ENCODE measurements at places on chromosomes 16 and 17.

DNA sequence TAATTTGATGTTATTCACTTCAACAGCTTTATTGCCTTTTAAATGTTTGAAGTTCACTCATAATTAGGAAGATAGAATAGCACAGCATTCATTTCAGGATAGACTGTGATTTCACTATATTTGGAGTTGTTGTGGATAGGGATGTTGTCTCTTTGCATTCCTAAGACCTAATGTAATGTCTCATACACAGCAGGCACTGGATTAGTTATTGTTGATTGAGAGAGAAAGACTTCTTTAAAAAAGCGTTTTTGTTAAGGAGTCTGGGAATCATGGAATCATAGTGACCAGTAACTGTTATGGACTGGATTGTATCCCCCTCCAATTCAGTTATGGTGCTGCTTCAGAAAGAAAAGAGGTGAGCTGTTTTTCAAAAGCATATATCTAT is 122.0 kb downstream of the USP22 start:
- DNase-seq: no peak

DNA sequence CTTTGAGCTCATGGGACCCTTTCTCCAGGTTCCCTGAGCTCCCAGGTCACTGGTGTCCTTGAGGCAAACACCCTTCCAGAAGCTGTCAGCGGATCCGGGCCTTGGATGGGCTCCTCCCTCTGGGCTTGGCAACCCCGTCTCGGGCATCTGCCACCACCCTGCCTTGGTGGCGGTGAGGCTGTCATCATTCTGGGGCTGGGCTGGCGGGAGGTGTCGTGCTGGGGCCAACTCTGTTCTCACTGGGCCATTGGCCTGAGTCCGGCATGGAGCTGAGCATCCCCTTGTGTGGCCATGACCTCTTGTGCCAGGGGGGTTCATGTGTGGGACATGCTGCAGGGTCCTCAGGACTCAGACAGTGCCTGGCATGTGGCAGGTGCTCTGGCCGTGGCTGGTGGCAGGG is 197.6 kb downstream of the LAT start:
- no peak for DNase-seq

DNA sequence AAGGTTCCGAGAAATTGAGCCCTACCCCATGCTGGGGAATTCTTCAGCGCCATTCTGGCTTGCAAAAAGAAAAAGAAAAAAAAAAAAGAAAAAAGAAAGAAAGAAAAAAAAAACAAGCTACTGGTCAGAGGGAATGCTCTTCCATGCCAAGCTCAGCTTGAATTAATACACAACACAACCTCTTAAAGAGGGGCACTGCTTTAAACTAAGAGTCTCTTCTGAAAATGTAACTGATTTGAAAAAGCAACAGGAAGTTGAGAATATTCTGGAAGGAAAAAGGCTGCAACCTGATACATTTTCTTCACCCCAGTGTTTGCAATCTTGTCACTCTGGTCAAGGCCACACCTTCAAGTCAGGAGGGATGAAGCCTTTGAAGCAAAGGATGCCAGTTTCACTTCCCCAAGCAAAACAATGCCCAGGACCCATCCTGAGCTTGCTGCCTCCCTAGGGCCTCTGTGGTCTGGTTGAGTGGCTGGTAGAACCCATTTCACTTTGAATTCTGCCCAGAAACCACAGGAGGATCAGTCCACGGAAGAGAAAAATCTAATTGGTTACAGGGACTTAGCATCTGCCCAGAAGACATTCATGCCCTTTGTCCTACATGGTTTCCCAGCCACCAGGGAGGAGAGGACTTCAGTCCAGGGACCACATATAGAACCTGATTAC is 389.7 kb downstream of the SOX9 start:
- no peak for DNase-seq

DNA sequence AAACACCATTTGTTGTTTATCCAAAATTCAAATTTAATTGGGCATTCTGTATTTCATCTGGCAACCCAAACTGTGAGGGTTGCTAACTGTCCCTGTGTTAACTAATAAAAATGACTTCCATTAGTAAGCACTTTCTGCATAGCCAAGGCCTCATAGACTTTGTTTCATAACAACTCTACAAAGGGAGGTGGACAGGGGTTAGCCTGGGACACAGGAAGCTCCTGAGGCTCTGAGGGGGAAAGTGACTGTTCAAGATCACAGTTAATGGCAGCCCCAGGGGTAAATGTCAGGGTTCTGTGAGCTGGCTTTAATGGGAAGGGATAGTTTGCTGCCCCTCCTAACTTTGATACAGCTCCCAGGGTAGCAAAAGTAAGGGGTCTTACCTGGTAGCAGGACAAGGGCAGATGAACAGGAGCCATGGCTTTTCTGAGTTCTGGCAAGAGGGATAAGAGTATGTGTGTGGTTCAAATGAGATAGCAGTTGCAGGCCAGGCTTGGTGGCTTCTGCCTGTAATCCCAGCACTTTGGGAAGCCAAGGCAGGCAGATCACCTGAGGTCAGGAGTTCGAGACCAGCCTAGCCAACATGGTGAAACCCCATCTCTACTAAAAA is 2.2 kb downstream of the HEATR9 start:
- no peak for DNase-seq

DNA sequence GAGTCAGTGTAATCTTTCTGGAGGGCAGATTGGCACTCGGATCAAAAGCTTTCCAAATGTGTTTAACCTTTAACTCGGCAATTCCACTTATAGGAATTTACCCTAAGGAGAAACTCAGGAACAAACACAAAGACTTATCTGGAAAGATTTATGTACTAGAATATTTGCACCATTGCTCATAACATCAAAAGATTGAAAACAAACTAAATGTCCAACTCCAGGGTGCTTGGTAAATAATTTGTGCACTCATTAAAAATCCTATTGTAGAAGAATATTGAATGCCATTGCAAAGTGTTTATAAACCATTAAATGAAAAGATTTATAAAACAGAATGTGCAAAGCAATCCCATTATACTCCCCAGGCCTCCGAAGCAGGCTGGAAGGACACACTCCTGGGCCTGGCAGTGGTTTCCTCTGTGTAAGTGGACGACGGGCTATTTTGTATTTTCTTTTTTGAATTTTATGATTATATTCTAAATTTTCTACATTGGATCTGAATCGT is 18.7 kb upstream of the RBFOX3 start:
- DNase-seq: no peak

All from activated CD4-positive, CD25-positive, alpha-beta regulatory T cell treated with anti-CD3 and anti-CD28 coated beads, Interleukin-2, amount 50 U/mL, for 16 hours (primary cell).